Activated CD8-positive, alpha-beta memory T cell treated with anti-CD3 and anti-CD28 coated beads for 1 hour (primary cell): ENCODE measurements at places on chromosomes 1 and 21.
A peak's percentile ranks its signal among the peaks of the same experiment; 100 is the strongest.

DNA sequence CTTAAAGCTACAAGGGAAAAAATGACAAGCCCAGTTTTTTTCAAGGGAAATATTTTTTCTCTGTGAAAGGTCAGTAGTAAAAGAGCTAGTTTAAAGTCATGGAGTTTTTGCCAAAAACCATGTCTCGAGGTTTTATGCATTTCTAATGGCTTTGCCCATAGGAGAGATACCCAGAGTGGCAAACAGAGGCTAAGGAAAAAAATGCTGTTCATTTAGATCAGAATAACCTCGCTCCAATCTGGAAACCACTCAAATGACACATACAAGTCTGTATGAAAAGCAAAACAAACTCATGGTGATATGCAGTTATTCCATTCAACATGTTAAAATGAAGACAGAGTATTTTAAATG, 36.9 kb upstream of the EDEM3 start:
- no peak for DNase-seq

DNA sequence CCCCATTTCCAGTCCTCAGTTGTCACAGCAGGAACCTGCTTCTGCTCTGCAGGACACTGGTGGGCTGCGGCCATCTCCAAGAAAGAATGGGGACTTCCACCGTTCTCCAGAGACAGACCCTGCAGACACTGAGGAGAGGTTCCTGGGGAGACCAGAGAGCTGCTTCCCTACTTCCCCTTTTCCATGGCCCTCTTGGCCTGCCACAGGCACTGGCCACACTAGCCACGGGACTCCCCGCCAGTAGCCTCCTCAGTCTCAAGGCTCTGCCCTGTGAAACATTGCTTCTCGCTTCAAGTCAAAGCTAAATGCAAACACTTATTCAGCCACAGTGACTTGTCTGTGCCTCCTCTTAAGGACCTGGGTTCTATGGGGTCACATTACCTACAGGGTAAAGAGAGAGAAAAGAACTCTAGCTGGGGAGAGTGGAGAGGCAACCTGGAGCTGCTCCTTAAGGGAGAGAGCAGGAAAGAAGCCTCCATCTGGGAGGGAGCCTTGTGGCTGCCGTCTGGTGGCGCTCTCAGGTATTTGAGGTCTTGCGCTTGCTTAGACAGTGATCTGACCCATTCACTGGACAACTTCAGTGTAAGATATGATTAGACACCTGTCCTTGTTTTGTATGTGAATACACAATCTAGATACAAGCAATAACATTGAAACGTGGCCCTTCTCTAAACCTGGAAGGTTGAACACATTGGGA, 5.4 kb upstream of the SLAMF8 start:
- no peak for DNase-seq

DNA sequence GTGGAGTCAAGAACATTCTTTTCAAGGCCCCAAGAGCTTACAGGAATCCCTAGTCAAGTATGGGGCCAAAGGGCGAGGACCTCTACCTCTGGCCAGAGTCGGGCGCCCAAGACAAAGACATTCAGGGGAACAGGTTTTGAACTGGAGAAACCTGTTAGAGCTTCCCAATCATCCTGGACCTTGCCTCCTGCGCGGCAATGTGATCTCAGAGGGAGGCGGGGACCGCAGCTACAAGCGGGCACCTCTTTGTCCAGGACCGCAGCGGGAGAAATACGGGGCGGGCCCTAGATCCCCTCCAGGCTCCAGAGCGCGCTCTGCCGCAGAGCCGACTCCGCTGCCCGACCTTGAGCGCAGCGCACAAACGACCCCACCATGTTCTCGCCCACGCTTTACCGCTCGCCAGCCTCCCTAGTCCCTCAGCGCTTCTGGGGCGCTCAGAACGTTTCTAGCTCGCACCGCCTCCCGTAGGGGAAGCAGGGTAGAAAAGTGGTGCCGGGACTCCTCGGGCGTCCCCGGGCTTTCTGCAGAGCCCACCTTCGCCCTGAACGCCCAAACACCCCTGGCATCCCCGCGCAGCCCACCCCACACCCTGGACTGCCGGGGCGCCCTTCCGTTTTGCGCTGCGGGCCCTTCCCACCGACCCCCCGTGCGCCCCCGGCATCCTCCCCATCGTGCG, 28.1 kb downstream of the RABIF start:
- no peak for DNase-seq

DNA sequence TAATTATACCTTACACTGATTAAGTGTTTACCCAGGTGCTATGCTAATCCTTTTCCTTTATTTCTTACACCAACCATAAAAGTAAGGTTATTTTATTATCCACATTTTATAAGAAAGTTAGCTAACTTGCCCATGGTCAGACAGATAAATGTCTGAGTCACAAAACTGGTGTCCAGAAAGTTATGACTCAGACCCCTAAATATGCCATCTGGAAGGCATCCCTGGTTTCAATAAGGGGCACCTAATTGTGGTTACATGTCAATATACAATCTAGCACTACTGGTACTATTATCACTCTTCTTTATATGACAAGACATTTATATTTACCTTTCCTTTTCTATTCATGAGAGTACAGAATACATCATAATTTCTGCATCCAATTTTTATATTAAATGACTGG, 496.5 kb upstream of the ADGRL2 start:
- no peak for DNase-seq

GRCh38 chr1:203342192-203342940, 8.6 kb downstream of the FMOD start:
- no peak for DNase-seq

GRCh38 chr1:50295566-50295965, 127.7 kb downstream of the DMRTA2 start:
- no peak for DNase-seq

- peak; percentile 35 for DNase-seq
Observed at GRCh38 chr1:175192630-175193526, at the start of gene KIAA0040. Gene KIAA0040, minus strand, starts transcription at chr1:175192776. Its CDS starts 31,763 bp downstream, at chr1:175161013.

DNA sequence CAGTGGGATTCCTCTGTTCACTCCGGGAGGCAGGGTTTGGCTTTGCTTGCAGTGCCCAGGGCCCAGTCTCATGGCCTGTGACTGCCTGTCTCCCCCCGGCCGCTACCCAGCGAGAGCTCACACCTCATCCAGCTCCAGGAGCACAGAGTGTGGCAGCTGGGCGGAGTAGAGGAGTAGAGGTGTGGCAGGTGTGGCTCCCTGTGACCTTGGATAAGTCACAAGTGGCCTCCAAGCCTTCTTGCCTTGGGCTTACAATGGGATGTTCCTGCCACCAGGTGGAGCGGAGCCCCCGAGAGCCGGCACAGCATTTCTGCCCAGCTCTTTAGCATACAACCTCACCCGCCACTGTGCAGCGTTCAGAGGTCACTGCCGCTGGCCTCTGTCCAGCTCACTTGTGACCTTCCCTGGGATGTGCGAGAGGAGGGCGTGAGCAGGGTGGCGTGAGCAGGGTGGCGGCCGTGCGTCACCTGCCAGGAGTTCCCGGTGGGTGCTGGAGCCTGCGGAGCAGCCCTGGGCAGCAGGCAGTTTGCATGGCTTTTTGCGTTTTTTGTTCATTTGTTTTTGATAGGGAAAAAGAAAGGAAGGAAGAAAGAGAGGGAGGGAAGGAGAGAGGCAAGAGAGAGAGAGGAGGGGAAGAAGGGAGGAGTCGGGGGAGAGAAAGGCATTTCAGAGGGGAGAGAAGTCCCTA, 42.4 kb downstream of the CRYAA start:
- no peak for DNase-seq

GRCh38 chr1:15735304-15736037, 587 bp upstream of the SLC25A34 start:
- no peak for DNase-seq

DNA sequence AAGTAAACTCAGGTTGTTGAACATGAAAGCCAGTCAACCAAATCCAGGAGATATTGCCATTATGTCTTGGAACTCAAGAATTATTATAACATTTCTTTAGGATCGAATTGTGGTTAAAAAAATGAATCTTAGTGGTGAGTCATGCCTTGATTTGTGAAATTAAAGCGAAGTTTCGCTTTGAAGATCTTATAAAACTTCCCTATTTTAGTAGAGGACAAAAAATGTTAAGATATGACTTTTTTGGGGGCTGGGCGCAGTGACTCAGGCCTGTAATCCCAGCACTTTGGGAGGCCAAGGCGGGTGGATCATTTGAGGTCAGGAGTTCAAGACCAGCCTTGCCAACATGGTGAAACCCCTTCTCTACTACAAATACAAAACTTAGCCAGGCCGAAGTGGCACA, 39.5 kb upstream of the PTBP2 start:
- DNase-seq = no peak

DNA sequence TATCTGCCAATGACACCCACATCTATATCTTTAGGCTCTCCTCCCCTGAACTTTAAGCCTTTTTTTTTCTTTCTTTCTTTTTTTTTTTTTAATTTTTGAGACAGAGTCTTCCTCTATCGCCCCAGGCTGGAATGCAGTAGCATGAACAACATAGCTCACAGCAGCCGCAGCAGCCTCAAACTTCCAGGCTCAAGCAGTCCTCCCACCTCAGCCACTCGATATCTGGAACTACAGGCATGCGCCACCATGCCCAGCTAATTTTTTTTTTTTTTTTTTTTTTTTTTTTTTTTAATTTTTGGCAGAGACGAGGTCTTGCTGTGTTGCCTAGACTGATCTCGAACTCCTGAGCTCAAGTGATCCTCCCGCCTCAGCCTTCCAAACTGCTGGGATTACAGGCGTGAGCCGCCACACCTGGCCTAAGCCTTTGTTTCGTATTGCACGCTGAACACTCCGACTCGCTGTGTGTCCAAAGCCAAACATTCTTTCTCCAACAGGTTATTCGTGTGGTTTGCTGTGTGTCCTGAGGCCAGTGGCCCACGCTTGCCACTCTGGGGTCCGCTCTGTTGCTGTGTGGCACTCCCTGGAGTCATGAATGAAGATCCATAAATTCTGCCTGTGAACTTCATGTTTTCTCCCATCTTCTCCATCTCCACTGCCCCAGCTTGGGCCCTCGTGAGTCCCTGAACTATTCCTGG, 119.4 kb downstream of the CAMTA1 start:
- no peak for DNase-seq

GRCh38 chr1:159783724-159784123, 3.0 kb downstream of the DUSP23 start:
- DNase-seq = no peak

DNA sequence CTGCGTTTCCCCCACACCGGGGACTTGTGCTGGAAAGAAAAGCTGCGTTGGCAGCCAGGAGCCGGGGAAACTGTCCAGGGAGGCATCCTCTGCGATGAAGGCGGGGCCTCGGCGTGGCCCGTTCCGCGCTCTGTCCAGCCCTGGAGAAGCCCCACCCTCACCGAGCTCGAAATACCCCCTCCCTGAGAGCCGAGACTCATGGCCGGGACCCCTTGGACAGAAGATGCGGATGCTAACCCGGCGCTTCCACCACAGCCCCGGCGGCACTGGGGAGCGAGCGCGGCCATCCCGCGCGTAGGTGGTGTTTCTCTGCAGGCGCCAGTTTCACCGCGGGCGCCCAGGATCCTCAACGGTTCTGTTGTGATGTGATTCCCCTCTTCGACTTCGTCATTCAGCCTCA, 31.6 kb downstream of the PDE9A start:
- no peak for DNase-seq

- DNase-seq = no peak
Observed at GRCh38 chr21:45623436-45623835, 20.1 kb upstream of the PCBP3 start.

- DNase-seq = no peak
Observed at GRCh38 chr1:48652334-48652733, 124.4 kb downstream of the BEND5 start.

GRCh38 chr1:85297855-85298629, 21.6 kb upstream of the BCL10 start:
- DNase-seq = peak; percentile 20

- no peak for DNase-seq
Observed at GRCh38 chr1:174768516-174768915, 231.2 kb upstream of the CACYBP start.

DNA sequence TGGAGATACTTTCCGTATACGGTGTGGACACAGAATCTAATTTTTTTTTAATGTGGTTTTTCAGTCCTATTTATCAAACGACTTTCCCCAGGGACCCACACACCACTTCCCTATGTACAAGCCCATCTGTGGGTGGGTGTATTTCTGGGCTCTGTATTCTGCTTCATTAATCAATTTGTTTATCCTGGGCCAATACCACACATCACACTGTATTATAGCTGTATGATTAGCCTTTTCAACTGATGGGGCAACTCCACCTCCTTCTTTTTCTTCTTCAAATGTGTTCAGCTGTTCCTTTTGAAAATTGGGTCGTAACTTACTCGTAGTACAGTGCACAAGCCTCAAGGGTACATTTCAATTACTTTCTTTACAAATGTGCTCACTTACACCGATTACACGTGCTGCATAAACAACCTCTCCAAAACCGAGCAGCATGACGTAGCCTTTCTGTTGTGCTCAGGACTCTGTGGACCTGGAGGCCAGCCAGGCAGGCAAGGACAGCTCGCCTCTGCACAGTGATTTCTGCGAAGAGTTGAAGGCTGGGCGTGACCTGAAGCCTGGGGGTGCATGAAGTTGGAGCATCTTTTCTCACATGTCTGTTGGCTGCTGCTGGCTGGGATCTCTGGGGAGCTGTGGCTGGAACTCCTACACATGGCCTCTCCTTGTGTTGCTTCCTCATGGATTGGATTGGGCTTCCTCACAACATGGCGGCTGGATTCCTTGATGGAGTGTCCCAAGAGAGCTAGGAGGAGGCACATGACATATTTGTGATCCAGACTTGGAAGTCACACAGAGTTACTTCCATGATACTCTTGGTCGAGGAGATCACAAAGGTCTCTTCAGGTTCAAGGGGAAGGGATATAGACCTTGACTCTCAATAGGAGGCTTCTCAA, 126.5 kb downstream of the CRYAA start:
- no peak for DNase-seq

GRCh38 chr1:221809091-221810029, 67.5 kb upstream of the DUSP10 start:
- DNase-seq = no peak

DNA sequence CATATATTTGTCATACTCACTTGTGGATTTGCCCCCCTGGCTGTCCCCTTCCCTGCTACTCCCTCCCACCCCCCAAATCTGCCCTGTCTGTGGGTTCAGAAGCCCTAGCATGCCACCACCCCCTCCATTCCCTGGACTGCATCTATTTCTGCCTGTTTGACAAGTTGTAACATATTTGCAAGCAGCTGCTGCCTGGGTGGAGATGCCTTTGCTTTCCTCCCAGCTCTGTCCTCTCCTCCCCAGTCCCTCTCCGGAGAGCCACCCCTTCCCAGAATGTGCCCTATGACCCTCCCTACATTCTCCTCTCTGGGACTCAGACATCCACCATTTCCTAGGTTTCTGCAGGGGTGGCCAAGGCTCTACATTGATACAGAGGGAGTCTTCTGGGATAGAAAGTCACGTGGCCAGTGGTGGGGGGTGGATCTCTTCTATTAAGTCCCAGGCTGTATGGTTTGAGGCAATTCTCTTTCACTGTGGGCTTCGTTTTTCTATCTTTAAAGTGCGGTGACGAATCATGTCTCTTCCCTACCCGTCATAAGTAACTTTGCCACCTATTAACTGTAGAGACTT, 6.0 kb upstream of the MYOG start:
- no peak for DNase-seq

DNA sequence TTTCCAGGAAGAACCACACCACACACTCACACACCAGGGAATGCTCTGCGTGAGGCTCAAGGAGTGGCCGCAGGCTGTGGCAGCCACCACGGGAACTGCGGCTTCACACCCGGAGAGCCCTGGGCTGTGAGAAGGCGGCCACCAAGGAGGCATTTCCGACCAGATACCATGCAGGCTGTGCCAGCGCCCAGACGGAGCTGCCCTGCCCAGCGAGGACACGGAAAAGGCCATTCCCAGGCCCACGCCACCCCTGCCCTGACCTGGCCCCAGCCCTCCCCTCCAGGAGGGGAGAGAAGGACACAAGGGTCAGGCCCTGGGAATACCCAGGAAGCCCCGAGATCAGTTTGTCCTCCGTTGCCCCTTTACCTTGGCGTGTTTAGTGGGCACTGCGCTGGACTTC, 119.3 kb downstream of the NPHP4 start:
- no peak for DNase-seq
